Hypothalamus (tissue), 51 donors: ENCODE measurements at places on chromosomes 1 and 21.
A peak's percentile ranks its signal among the peaks of the same experiment; 100 is the strongest.

GRCh38 chr1:245657371-245657770 is 502.6 kb downstream of the KIF26B start:
- DNase-seq, result no peak

GRCh38 chr1:185727726-185728125 is 6.5 kb upstream of the HMCN1 start:
- DNase-seq, result no peak

DNA sequence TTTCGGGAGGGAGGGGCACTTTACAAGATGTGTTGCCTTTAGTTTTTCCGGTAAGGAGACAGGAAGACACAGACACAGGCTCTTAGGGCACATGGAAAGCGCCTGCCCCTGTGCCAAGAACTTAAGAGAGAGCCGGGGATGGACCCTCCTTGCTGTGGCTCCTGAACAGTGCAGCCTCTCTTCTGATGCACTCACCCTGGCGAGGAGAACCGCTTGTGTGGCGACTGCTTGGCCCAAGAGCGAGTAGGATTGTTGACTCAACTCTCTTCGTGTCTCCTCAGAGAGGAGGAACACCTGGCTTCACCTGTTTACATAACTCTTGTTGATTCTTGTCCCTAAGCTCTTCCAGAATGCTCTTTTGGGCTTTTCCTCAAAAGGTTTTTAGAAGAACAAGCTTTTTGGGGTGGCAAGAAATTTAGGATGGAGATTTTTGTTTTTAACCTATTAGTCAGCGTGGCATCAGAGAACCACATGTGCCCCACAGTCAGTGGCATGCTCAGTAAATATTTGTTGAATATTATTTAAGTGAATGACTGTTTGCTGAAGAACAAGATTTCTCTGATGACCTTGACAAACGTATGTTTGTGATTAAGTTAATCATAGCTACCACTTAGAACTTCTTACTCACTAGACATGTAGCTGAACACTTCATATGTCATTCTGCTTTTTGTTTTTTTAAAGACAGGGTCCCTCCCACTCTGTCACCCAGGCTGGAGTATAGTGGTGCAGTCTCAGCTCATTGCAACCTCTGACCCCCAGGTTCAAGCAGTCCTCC is 60.6 kb downstream of the NFIA start:
- no peak for DNase-seq

DNA sequence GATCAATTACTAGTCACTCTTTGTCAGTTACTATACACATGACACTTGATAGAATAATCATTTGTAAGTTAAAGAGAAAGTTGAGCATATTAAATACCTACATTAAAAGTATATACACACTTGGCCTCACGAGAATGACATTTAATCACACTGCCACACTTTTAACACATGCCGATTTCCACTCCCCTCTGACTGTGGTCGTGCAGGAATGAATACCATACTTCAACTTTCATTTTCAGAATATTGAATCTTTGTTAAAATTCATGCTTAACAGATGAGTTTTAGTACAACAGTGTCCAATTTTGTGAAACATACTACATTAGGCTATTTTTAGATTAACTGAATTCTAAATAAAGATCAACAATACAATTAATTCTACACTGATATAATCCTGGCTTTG is 78.2 kb upstream of the SDC3 start:
- DNase-seq, result no peak

DNA sequence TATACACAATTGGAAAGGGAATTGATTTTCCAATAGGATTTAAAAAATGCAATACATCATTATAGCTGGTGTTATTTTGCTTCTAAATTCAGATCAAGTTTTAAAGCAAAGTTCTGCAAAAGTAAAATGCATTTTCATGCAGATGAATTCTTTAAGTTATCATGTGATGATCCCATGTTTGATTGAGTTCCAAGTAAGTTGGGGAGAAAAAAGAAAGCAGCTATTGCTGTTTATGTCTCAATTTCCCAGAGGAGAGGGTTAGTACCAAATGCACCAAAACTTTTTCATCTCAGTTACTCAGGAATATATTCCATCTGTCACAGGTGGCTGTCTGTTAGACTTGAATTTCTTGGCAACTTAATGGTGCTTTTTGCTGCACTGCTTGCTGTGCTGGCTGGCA is 29.7 kb downstream of the HSPA13 start:
- DNase-seq, result no peak

DNA sequence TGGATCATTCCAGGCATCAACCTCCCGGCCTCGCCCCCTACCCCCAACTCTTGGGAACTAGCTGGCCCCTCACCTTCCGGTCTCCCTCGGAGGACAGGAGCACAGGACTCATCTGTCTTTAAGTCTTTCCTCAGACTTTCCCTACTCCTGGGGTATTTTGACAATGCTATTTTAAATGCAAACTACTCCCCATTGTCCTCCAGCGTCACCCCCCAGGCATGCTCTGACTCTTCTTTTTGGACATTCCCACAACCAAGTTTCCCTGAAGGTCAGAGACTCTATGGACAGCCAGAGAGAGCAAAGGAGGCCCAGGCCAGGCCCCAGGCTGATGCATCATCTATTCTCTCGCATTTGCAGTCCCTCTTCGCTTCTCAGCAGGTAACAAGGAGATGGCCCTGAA is 424.3 kb downstream of the PCP4 start:
- no peak for DNase-seq

- DNase-seq, result no peak
Observed at GRCh38 chr1:156767879-156768604, 707 bp downstream of the PRCC start.

GRCh38 chr1:69595486-69595885 is 27.8 kb downstream of the LRRC7 start:
- no peak for DNase-seq

DNA sequence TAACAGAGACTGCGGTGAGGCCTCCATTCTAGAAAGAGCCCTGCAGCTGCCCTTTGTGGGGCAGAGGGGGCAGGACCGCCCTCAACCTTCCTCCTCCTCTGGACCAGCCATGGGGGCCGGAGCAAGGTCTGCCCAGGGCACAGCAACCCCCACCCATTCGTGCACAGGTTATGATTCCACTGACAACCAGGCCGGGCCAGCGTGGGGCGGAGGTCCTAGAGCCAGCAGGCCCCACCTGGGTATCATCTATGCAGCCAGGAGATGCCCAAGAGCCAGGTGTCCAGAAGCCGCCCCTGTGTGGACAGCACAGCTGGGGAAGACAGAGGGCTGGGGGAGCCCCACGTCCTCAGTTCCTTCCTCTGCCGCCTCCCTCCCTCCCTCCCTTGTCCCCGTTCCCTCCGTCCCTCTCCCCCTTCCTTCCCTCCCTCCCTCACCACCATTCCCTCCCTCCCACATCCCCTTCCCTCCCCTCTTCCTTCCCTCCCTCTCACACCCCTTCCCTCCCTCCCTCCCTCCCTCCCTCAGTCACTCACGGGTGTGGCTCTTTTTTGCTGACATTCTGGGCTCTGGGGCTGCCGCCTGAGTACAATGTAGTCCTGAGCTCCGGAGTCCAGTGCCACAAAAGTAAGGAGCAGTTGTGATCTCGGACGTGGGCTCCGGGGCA is 12.3 kb downstream of the RNF223 start:
- DNase-seq, result no peak

DNA sequence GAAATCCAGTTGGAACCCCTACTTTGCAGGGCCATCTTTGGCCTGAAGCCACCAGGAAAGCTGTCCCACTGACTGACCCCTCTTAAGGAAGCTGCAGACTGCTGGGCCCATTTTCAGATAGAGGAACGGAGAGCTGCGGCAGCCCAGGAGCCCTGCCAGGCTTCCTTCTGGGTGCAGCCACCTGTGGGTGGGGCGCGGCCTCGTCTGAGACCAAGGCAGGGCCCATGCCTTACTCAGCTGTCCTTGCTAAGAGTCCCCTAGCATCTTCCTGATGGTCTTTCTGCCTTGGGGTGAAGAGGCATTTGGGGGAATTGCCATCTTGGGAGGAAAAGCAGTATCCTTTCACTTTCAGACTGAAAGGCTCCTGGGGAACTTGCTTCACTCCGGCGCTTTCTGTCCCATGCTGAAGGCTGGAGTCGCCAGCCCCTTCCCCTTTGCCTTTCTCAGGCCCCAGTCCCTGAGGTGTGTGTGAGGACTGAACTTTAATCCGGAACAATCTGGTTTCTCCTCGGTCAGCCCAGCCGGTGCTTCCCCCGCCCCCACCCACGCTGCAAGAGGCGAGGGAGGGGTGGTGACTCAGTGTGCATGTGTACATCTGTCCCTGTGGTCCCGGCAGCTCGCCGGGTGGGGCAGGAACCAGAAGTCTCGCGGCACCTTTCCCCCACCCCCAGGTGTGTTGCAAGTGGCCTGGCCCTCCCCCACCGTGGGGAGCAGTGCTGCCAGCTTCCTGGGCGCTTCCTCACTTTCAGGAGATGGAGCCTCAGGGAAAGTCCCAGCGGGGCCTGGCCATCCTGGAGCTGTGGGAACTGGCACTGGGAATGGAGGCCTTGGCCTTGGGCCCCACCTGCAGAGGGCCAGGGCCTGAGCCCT is 5.1 kb downstream of the ZC3H12A start:
- DNase-seq, result no peak

DNA sequence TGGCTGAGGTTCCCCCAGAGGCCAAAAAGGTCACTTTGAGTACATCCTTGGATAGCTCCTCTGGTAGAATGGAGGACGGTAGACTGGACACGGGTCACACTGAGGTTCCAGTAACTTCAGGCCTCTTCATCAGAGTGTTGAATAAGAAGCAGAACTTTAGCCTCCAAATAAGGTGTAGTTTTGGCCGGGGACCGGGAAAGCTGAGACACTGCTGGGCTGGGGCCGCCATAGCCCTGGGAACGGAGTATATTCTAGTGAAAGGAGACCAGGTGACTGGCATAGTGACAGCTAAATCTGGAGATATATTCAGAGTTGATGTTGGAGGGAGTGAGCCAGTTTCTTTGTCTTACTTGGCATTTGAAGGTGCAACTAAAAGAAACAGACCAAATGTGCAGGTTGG is 84.1 kb downstream of the EVA1C start:
- no peak for DNase-seq

DNA sequence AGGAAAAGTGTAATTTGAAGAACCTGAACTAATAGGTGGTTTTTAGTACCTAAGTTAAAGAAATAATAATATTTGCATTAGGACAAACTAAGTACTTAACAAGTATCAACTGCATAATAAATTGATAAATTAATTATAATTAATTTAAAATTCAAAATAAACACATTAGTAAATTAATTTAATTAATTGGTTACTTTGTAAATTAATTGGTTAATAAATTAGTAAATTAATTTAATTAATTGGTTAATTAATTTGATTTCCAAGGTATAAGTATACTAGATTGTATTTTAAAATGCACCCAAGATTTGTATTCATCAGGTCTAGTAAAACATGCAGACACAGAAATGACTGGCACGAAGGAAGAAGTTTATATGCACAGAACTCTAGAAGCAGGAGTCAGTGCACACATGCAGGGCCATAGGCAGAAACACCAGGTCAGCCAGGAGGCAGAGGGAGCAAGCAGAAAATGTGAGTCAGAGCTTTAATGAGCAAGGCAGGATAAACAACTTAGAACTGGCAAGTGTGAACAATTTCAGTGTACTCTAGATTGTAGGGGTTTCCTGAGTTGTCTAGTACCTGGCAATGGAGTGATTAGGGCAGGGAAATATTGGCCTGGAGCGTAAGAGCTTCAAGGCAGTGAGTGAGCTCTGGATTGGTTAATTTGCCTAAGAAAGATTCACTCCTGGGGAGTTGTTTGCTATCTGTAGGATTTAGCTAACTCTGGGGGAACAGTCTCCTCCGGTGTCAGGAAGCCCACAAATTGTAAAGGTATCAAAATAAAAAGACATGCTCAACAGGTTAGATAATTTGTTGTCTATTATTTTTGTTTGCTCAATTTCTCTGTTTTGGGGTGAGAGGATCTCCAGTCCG is 665.7 kb downstream of the MRPL39 start:
- DNase-seq, result no peak

GRCh38 chr1:45407629-45408287 is 67.5 kb upstream of the MUTYH start:
- no peak for DNase-seq

- DNase-seq, result no peak
Observed at GRCh38 chr1:226985839-226986463, 45.9 kb downstream of the COQ8A start.

DNA sequence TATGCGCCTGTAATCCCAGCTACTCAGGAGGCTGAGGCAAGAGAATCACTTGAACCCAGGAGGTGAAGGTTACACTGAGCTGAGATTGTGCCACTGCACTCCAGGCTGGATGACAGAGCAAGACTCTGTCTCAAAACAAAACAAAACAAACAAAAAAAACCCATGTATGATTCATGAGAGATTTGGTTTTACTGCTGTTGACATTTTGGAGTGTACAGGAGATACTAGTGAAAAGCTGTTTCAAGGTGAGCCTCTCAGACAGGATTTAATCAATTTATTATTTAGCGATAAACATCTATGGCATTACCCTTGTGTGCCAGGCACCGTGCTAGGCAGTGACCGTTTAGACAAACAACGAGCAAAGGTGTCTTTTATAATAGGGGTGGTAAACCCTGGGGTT is 16.5 kb downstream of the LHX4 start:
- DNase-seq, result no peak

DNA sequence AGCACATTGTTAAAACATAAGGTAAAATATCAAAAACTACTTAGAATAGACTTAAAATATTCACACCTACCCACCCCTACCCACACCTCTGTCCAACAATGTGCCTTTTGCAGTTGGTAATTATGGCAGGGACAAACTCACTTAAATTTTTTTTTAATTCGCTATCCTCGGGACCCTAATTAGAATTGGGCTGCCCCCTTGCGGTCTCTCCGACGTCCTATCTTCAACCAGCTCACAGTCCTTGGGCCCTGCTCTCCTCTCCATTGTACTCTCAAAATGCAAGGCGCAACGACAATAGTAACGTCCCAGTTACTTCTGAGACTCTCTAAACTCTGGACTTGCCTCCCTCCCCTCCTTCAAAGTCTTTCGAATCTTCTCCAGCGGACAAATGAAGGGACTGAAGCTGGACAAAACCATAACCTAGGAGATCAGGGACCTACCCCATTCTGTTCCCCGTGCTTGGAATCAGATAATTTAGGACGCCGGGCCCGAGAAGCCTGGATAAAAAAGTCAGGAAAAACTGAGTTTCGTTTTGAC is 1.1 kb upstream of the CIART start:
- DNase-seq, result peak; percentile 56

- no peak for DNase-seq
Observed at GRCh38 chr1:229848752-229849677, 218.0 kb upstream of the GALNT2 start.

DNA sequence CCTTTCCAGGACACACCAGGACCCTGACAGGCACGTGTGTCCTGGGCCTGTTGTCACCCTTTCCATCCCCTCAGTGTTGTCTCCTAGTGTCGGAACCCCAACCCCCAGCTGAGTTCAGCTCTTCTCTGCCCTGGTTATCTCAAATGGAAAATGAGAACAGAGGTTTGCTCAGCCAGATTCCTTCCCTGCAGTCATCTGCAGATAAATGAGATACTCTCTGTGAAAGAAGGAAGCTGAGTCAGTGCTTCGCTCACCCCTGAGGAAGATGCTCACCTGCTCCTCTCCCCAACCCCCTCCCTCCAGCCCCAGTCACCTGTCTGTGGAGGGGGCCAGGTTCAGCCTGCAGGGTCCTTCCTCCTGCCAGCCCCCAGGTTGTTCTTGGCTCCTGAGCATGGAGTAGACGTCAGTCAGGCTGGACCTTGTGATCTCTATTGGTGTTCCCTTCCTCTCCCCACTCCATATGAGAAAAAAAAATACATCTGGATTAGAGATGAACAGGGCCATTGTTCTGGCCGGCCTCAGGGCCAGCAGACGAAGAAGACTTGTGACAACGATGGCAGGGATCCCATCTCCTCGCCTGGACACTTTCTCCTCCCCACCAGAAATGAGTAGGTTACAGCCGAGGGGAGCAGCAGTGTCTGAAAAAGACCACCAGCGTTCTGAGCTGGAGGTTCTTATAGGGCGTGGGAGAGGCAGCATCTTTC is 20.9 kb downstream of the PHGDH start:
- no peak for DNase-seq
